ENCODE measurements at places on chromosomes 1 and 21. TPM values are rescaled to one million over a fixed set of nuclear protein-coding genes. Genes with fewer than 3 reads are reported as not detected.

DNA sequence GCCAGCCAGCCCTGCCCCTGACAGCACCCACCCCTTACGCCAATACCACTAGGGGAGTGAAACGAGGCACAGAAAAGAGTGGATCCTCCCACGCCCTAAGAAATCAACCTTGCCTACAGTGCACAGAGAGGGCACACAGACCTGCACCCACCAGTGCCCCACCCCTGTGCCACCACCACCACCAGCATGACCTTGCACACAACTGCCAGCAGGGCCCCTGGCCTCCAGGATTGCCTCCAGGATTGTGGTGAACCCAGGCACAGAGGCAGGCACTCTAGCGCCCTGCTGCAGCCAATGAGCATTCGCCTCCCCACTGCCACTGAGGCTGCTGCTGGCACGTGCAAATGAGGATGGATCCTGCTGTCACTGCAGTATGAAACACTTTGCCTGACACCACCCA, 23.5 kb upstream of the SGIP1 start:
- DNase-seq: no peak
- no peaks in the 10 kb centered on the region for H3K36me3 ChIP-seq
- no peaks in the 10 kb centered on the region for H3K27me3 ChIP-seq
- no peaks in the 10 kb centered on the region for H3K4me1 ChIP-seq
- H3K4me3 ChIP-seq: no peak overlapping the region

- H3K36me3 ChIP-seq: peaks cover 17% of the 10 kb centered on the region
- no peak overlapping the region for H3K4me3 ChIP-seq
- no peaks in the 10 kb centered on the region for H3K4me1 ChIP-seq
- H3K27me3 ChIP-seq: no peaks in the 10 kb centered on the region
- H3K27ac ChIP-seq: no peak overlapping the region
Observed at GRCh38 chr1:51792864-51793263, 85.7 kb downstream of the NRDC start.

SH2D2A gene
- total RNA-seq: 4.6 TPM

GRCh38 chr1:198636391-198636790, 2.4 kb upstream of the PTPRC start:
- H3K36me3 ChIP-seq: no peaks in the 10 kb centered on the region
- H3K4me3 ChIP-seq: no peak overlapping the region
- no peaks in the 10 kb centered on the region for H3K4me1 ChIP-seq
- no peaks in the 10 kb centered on the region for H3K27me3 ChIP-seq
- no peak for DNase-seq

- DNase-seq: no peak
- H3K27ac ChIP-seq: no peak overlapping the region
- H3K4me3 ChIP-seq: no peak overlapping the region
- no peaks in the 10 kb centered on the region for H3K36me3 ChIP-seq
Observed at GRCh38 chr1:36665478-36666080, 182.9 kb upstream of the CSF3R start.

P3R3URF gene
- total RNA-seq: not detected

AKNAD1 gene
- total RNA-seq: 2.3 TPM

ZNF593OS gene
- not detected for total RNA-seq

DNA sequence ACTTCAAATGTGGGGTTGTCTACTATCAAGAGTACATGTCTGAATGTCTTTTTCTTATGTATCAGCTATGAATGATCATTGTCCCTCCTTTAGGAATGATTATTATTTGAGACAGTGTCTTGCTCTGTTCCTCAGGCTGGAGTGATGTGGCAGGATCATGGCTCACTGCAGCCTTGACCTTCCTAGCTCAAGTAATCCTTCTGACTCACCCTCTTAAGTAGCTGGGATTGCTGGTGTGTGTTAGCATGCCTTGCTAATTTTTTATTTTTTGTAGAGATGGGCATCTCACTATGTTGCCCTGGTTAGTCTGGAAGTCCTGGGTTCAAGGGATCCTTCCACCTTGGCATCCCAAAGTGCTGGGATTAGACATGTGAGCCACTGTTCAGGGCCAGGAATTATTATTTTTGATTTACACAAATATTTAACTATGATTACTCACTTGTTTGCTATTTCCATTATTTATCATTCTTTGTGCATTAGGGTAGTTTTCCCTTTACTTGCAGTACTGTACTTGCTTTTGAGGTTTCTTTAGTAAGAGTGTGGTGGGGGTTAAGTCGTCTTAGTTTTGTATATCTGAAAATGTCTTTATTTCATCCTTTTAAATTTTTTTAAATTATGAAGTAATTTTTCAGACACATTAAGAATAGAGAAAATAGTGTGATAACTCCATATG, 12.8 kb downstream of the S100A7 start:
- no peaks in the 10 kb centered on the region for H3K27me3 ChIP-seq
- H3K36me3 ChIP-seq: no peaks in the 10 kb centered on the region
- H3K27ac ChIP-seq: no peak overlapping the region

DESI2 gene
- 27.5 TPM for total RNA-seq

- H3K27me3 ChIP-seq: no peaks in the 10 kb centered on the region
- no peak overlapping the region for H3K4me3 ChIP-seq
- no peaks in the 10 kb centered on the region for H3K36me3 ChIP-seq
- no peak for DNase-seq
Observed at GRCh38 chr1:196501760-196502428, 106.3 kb downstream of the KCNT2 start.

- H3K36me3 ChIP-seq: no peaks in the 10 kb centered on the region
- no peak for DNase-seq
- H3K27me3 ChIP-seq: no peaks in the 10 kb centered on the region
- H3K27ac ChIP-seq: no peak overlapping the region
Observed at GRCh38 chr1:246860401-246860800, 71.3 kb downstream of the AHCTF1 start.

NTMT2 gene
- total RNA-seq: not detected

DNA sequence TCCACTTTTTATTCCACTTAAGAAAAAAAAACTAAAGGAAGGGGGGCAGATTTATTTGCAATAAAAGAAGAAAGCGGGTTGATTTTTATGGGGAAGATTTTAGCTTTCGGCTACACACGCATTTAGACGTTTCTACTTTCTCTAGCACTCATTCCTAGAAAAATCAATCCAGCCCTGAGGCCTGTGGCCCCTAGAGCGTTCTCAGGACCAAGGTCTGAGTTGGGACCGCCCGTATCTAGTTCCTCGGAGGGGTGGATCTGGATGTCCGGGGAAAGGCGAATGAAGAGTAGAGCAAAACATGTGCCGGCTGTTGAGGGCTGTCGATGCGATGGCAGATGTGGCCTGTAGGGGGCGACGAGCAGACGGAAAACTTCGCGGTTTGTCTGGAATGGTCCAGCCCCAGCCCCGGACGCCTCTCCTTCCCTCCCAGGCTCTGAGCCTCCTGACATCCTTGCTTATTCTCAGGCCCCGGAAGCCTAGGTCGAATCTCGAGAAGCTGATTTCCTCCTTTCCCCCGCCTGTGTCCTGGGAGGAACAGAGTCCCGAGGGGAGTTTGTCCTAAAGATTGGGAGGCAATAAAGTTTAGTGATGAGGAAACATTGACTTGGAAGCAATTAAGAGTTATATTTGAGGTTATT, 5.2 kb downstream of the FOXD3 start:
- H3K4me1 ChIP-seq: no peaks in the 10 kb centered on the region
- no peak overlapping the region for H3K4me3 ChIP-seq
- H3K27ac ChIP-seq: no peak overlapping the region
- DNase-seq: no peak

DNA sequence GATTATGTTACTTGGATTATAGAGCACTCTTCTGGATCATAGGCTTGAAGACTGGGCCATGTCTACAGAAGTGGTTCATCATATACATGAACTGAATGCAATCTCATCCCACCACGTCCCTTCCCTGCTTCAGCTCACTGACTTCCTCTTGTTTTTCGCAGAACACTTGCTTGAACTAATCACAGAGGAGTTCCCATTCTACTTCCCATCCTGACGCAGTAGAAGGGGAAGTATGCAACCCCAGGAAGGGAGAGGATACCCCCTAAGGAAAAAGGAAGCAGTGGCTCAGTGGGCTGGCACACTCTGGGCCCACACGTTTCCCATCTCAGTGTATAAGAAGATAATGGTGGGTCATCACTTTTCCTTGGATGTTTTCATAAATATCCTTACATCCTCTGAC, 36.2 kb downstream of the CASQ2 start:
- H3K4me1 ChIP-seq: no peaks in the 10 kb centered on the region
- no peaks in the 10 kb centered on the region for H3K36me3 ChIP-seq
- H3K27ac ChIP-seq: no peak overlapping the region
- no peak for DNase-seq
- no peak overlapping the region for H3K4me3 ChIP-seq
- H3K27me3 ChIP-seq: no peaks in the 10 kb centered on the region

DNA sequence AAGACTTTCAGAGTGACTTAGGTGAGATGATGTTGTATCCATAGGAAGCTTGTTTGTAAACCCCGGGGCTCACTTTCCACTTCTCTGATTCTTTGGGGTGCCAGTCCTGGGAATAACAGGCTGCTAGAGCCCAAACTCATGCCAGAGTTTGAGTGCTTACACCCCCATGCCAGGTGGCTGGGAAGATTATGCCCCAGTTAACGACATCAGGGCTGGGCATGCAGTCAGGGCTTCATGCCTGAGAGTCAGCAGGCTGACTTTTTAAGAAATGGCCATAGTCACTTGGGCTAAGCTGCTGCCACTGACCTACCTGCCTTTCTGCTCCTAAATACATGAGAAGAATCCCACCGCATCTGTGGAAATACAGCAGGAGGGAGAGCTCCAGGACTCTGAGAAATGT, 425.6 kb upstream of the VAMP3 start:
- H3K4me3 ChIP-seq: no peak overlapping the region
- no peak overlapping the region for H3K27ac ChIP-seq
- H3K27me3 ChIP-seq: no peaks in the 10 kb centered on the region
- no peaks in the 10 kb centered on the region for H3K36me3 ChIP-seq

HRNR gene
- total RNA-seq: not detected

DNA sequence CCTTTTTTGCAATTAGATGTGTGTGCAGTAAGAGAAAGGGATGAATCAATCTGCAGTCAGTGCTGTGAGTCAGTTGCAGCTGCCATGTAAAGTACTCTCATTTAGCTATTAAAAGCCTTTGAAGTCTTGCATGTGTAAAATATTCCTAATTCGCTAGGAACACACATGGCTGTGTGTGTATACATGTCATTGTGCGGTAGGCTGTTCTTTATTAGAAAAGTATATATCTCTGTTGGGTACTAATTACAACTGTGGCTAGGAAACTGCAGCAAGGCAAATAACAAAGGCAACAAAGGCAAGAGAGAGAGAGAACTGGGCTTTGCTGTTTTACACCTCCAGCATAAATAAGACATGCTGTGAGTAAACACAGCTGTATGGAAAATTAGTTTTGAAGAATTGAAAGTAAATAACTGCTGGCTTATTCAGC, 41.7 kb downstream of the EPB41 start:
- no peaks in the 10 kb centered on the region for H3K27me3 ChIP-seq
- H3K27ac ChIP-seq: no peak overlapping the region
- DNase-seq: no peak
- no peaks in the 10 kb centered on the region for H3K36me3 ChIP-seq

DNA sequence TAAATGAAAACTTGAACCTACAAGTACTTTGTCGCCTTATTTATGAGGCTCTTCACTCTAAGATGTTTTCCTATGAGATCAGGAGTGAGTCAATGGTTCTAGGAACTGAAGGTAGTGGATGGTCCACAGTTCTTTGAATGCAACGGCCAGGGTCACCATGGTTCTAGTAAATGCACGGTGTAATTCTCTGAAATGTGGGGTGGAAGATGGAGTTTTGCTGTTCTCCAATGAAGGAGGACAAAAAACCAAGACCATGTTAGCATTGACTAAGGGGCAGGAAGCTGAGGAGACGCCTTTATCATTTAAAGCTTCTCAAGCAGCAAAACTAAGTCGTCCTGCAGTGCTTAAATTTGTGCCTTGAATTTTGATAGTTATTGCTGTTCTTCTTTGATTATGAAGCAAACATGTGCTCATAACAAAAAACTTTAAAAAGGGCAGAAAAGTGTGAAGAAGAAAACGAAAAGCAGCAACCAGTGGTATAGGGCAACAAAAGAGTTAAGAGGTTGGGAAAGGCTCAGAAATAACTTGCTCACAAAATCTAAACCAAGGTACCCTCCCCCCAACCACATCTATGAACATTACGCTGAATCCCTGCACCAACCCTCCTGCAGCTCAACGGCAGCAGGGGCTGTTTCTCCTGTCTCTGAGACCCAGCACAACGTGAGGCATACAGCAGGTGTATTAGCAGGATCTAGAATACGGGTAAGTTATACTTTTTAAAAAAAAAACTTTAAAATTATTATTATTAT, 85.0 kb downstream of the MRPL37 start:
- H3K4me3 ChIP-seq: no peak overlapping the region
- peaks cover 2% of the 10 kb centered on the region for H3K4me1 ChIP-seq
- H3K36me3 ChIP-seq: no peaks in the 10 kb centered on the region
- no peak for DNase-seq
- peak overlapping the region; percentile 62 for H3K27ac ChIP-seq
- H3K27me3 ChIP-seq: no peaks in the 10 kb centered on the region

ENAH gene
- total RNA-seq: 48.2 TPM

DNA sequence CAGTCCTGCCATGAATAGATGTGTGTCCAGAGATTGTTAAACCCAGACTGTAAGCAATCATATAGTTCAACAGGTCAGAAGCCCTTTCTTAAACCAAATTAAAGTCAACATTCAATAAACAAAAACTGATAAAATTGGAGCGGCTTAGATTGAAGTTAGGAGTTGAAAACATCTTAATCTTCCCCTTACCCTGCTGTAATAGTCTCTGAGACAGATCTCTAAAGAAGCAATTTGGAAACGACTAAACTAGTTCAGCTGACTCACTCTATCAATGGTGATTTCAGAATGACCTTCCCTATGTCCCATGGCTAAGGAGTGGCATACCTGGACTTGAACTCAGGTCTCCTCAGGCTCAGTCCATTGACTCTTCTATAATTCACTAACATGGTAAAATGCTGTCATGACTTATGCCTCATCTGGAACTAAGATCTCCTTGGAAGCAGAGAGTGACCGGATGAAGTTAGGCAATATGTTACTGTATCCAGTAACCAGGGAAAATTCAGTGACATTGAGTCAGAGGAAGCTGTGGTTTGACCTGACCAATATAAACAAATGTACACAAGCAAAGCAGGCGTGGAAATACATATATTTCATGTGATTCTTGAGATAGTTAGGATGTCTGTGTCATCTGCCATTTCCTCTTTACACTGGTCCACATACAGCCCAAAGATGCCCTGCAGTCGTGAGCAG, 30.1 kb downstream of the SGIP1 start:
- H3K4me1 ChIP-seq: no peaks in the 10 kb centered on the region
- no peak overlapping the region for H3K4me3 ChIP-seq
- no peaks in the 10 kb centered on the region for H3K27me3 ChIP-seq
- no peak for DNase-seq

RASAL2 gene
- total RNA-seq: 28.5 TPM

DNA sequence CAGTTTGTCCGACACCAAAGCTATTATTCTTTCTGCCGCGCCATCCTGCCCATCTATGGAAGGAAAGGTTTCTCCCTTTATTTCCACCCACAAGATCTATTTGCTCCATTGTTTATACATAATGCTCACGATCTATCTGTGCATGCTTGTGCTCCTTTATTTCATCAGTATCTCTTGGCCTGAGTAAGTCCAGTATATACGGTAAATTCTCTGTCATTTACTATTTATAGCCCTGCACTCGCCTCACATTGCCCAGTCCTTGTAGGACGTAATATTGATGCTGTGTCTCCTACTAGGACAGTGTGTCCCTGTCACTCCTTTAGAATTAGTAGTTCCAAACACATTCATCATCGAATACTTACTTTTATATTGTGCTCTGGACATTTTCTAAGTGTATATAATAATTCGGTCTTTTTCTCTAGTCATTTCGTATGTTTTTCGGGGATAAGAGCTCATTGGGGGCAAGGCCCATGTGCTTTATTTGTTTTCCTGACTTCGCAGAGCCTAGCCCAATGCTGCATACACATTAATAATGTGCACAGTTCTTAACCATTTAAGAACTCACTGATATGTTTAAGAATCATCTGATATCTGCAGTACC, 3.1 kb upstream of the NID1 start:
- H3K4me1 ChIP-seq: no peaks in the 10 kb centered on the region
- H3K4me3 ChIP-seq: no peak overlapping the region
- no peak for DNase-seq
- no peaks in the 10 kb centered on the region for H3K27me3 ChIP-seq
- no peaks in the 10 kb centered on the region for H3K36me3 ChIP-seq

UBASH3A gene
- 1.5 TPM for total RNA-seq

Measured in breast epithelium (tissue), 4 donors.